ENCODE measurements at places on chromosomes 6 and 20.

- DNase-seq: no peak
These were observed 93.6 kb downstream of the RREB1 start for GRCh38 chr6:7201444-7201731.

GRCh38 chr6:75621846-75622245 is 20.2 kb downstream of the SENP6 start:
- DNase-seq: no peak

- DNase-seq: no peak
These were observed 41.6 kb upstream of the LYRM2 start for GRCh38 chr6:89680150-89680549.

GRCh38 chr6:111803804-111804203 is 69.4 kb downstream of the FYN start:
- no peak for DNase-seq

DNA sequence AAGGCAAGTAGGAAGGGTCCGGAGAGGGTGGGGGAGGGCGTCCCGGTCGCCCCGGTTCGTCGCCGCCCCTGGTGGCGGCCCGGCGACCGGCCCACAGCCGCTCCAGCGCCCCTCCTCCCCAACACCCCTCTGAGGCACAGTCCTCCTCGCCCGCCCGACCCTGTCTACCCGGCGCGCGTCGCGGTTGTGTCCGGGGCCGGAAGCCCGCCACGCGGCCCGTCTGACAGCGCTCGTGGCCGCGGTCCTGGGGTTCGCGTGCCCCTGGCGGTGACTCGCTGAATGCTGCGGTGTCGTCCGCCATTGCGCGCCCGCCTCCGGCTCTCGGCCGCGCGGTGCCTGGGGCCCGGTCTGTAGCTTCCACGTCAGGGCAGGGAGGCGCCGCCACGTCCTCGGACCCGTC is 335.3 kb upstream of the DEFB115 start:
- no peak for DNase-seq

DNA sequence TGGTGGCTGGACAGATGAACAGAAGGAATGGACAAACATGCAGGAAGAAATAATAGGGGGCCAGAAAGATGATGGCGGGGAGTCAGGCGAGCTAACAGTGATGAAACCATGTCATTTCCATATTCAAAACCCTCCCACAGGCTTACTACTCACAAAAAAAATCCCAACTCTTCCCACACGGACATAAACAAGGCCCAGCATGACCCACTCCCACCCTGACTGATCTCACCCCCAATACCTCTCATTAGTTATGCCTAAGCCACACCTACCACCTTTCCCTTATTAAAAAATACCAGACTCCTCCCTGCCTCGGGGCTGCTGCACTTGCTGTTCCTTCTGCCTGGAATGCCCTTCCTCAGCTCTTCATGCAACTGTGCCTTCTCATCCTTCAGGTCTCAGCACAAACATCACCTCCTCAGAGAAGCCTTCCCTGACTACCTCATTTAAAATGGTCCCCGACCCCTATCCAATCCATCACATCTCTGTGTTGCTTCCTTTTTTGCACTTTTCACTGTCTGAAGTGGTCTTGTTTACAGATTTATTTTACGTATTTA is 145.8 kb downstream of the PREX1 start:
- DNase-seq: no peak

GRCh38 chr20:46307139-46307998 is 929 bp downstream of the CDH22 start:
- DNase-seq: peak; percentile 74

- no peak for DNase-seq
These were observed 55.7 kb downstream of the FAM217A start for GRCh38 chr6:4023240-4023639.

DNA sequence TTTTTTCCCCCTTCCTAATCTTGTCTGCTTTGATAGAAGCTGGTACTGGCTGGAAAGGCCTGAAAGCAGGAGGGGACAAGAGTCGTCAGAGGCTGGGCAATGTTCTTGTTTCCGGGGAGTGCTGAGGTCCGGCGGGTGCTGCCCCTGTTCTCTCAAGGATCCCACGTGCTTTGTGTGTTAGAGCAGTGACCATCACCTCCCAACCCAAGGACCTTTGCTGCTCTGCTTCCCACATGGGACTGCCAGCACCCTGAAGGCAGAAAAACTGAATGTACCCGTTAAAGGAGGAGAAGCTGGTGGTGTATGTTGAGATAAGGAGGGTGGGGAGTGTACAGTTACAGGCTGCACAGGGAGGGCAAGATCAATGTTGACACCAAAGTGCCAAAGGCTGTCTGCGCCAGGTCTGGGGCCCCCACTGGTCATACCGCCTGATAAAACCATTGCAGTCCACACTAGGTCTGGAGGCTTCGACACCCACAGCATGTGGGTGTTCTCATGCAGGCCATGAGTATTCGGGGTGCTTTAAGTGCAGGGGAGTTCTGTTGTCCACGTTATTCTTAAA is 15.0 kb downstream of the C20orf173 start:
- no peak for DNase-seq

- no peak for DNase-seq
These were observed 41.1 kb downstream of the SUN5 start for GRCh38 chr20:32963176-32963575.

GRCh38 chr20:21024420-21024819 is 81.7 kb downstream of the LINC00237 start:
- DNase-seq: no peak

DNA sequence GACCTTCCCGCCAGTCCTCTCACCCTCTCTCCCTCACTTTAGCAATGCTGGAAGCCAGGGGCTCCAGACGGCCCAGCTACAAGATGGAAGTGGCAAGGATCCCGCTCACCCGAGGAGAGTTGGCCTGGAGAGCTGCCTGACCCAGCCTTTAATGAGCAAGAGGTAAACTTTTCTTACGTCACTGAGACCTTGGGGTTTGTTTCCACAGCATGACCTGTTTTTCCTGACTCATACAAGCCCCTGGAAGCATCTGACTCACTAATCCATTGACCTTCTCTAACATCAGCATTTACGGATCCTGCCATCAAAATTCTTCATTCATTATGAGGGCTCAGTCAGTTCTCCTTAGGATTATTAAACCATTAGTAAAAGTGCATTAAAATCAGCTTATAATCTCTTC is 120.4 kb downstream of the MYLK4 start:
- DNase-seq: no peak

DNA sequence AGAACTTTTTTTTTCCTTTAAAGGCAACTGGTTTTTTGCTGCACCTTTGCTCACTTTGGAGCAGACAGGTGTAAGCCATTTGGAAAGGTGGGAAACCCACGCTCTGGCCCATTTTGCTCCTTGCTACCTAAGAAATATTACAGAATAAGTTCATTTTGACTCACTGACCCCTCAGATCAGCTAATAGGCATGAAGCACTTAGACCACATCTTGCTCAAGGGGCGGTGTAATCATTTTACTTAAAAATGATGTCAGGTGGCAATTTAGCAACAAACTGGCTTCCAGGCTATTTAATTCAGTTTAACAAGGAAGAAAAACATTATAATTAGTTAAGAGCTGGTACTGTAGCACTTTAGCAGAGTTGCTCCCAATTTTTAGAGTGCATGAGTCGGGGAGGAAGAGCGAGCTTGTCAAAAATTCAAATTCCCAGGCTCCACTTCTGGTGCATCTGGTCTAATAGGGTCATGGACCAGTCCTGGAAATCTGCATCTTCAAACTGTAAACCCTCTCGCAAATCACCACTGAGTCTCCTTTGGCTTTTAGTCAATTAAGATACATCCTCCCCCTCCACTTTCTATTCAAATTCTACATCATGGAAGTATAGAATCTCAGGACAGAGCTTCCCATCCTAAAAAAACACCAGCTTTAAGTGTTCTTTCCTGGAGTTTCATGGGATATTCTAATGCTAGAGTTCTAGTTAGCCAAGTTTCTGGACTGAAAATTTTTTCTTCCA is 38.2 kb downstream of the JAG1 start:
- no peak for DNase-seq

DNA sequence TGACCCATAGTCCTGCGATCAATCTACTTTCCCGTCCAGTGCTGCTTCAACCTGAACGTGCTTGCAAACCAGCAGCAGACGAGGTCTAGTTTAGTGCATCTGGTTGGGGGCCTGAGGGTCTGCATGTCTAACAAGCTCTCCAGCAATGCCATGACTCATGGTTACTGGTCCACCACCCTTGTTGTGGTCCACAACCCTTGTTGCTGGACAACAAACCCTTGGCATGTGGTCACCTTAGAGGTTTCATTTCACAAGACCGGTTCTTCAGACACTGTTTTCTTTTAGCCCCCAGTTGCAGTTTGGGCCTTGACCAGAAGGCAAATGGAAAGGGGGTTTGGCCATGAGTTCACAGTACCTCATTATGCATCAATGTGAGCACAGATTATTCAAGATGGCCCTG is 424.8 kb downstream of the QKI start:
- no peak for DNase-seq

Data from activated naive CD4-positive, alpha-beta T cell treated with Interleukin-2 at 50 U/mL for 16 hours (primary cell).